Right renal cortex interstitium (tissue), 3 donors: ENCODE measurements at places on chromosomes 11 and 22. TPM values are rescaled to one million over a fixed set of nuclear protein-coding genes. Genes with fewer than 3 reads are reported as not detected.
A peak's percentile ranks its signal among the peaks of the same experiment; 100 is the strongest.

DNA sequence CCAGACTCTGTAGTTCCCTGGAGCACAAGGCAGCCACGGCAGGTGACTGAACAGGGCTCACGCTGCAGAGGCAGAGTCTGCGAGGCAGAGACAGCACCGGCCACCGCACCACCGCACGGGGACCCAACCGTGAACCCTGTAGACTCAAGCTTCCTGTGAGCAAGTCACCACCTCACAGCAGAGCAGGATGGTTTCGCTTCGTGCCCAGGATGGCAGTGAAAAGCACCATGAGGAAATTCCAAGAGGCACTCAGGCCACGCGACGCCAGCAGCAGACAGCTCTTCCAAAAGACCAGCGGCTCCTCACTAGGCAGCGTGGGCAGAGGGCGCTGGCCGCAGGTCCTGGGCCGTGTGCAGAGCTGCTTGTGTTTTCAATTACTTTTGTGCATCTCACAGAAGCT lies 24.5 kb downstream of the BRD1 start:
- DNase-seq, result no peak

GRCh38 chr11:110374921-110375320 lies 54.8 kb upstream of the FDX1 start:
- no peak for DNase-seq

- peak; percentile 43 for DNase-seq
Observed at GRCh38 chr11:17598700-17599459, 51.8 kb downstream of the OTOG start.

GRCh38 chr11:74925281-74925680 lies 23.6 kb downstream of the XRRA1 start:
- no peak for DNase-seq

Gene DEPDC7
- 8.5 TPM for polyA plus RNA-seq

Gene MYBPC3
- 0.08 TPM for polyA plus RNA-seq

Gene SCGB1C1
- 1.3 TPM for polyA plus RNA-seq
